ENCODE measurements at places on chromosomes 3 and 15.
A peak's percentile ranks its signal among the peaks of the same experiment; 100 is the strongest.

DNA sequence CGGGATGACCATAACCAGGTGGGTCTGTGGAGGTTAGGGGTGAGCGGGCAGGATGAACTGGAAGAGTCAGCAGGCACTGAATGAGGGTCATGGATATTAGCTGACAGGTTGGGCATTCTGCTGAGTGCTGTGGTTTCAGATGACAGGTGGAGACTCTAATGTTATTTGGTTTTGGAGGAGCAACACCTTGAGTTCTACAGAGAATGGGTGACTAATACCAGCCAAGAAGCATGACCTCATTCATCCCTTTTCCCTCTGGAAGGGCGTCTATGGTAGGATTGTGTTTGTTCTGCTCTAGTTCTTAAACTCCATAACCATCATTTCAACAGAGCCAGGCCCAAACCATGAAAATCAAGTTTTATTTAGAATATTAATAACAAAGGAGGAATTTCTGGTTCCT, 550.7 kb upstream of the LMCD1 start:
- no peak for DNase-seq

DNA sequence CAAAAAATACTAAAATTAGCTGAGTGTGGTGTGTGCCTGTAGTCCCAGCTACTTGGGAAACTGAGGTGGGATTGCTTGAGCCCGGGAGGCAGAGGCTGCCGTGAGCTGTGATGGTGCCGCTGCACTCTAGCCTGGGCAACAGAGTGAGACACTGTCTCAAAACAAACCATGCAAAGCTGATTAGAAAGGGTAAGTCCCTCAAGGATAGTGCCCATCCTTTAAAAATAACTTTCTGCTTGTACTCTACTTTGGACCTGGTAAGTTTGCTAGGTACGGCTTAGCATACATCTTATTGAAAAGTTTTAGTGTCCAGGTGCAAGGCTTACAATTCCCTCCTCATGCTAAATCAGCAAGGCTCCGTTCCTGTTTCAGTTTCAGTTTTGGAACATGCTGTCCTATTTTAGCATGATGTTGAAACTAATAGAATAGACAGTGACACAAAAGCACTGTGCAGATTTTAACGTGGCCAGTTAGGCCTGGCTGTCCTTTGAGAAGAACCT, 21.4 kb downstream of the FEM1B start:
- DNase-seq: no peak

DNA sequence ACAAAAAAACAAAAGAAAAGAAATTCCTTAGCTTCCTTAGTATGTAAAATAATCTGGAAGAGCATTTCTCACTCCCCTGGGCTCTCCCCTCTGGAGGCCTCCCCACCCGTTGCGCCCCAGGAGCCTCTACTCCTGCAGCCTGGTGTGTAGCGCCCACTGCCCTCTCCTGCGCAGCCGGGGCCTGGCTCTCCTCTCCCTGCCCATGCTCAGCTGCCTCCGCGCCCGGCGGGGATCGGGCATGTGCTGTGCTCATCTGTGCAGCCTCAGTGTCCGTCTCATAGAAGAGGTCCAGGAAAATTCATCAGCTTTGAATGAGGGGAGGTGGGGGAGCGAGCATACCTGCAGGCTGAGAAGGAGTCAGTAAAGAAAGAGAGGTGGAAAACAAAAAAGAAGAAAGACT, 203.9 kb downstream of the ATP10A start:
- no peak for DNase-seq

DNA sequence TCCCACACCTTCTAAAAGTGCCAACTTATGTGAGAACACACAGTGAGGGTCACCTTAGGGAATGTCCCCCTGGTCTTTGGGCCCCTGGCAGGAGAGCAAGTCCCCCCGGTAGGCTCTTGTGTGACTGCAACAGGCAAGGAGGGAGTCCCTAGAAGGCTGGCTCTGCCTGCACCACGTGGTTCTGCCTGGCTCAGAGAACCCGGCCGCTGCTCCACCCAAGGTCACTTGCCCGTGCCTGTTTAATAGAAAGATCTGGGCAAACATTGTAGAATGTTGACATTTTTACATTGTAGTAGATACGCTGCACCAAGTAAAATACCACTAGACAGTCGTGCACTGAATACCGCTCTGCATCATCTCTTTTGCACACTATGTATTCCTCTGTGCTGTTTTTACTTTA, 21.9 kb downstream of the GABRA5 start:
- no peak for DNase-seq

DNA sequence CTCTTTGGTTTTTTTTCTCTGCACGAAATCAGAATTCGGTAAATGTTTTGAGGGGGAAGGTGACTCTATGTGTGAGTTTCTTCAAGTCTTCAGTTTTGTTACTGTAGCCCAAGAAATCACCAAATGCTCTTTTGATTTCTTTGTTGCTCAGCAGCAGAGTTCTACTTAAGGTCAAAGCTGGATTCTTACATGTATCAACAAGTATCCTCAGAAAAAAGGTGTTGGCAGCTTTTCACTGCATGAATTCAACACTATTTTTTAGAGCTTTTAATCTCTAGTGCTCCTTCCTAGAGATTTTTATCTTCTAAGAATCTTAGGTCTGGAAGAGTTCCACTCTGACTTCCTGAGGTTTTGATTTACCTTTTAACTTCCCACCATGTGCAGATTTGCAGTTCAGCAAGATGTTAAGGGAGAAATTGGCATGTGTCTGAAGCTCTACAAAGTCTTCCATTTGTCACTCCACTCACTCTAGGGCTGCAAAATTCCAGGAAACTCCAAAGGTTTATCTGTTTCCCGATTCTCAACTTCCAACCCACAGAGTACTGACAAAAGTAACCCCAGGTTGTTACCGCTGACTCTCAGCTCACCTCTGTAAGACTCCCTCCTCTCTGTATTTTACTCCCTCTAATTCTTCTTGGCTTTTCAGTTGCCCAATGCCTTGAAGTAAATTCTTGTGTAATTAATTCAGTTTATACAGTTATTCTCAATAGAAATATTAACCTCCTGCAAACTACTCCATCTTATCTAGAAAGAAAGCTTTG, 13.3 kb upstream of the CD200 start:
- DNase-seq: no peak

GRCh38 chr3:65532215-65532614, 506.5 kb downstream of the MAGI1 start:
- DNase-seq: no peak

- no peak for DNase-seq
Measured at GRCh38 chr3:179624451-179624850, 19.9 kb downstream of the NDUFB5 start.

DNA sequence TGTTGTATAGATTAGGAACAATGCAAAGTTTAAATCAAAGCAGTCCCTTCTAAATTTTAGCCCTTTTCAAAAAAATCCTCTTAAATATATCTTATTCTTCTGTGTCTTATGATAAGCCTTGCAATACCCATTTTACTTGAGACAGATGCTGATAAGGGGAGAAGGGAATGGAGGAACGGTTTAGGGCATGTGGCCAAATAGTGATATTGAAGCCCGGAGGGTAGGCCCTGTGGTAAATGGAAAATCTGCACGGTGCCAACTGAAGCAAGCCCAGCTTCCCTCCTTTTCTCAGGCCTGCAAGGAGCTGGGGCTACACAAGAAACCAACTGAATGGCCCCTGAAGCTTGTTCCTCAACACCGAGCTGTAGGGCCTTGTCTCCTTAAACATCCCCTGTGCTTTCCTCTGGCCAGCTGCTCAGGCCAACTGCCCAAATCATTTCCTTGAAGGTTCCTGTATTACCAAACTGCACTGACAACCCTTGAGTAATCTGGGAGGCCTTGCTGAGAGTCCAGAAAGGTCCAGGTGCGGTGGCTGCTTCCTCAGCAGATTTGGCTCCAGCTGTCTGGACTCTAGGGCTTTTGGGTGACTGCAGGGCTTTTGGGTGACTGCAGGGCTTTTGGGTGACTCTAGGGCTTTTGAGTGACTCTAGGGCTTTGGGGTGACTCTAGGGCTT, 67.2 kb downstream of the NCEH1 start:
- no peak for DNase-seq

DNA sequence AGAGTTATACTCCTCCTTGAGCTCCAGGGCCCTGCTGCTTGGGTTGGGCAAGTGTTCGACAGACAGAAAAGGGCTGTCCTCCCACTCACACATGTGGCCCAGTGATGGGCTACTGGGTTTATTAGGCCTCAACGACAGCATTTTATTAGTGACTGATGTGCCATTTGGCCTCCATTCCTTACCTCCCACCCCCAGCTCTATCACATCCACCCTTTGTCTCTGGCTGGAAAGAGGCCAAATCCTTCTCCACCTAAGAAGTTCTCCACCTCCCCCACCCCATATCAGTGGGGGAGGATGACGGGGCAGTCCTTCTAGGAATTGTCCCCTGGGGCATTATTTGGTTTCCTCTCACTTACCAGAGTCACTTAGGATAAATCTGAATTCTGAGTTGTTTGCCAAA, 57.1 kb upstream of the WNT5A start:
- no peak for DNase-seq

- DNase-seq: peak; percentile 36
Measured at GRCh38 chr3:54837964-54838363, 89.9 kb downstream of the LRTM1 start.

- peak; percentile 22 for DNase-seq
Measured at GRCh38 chr15:85414037-85414436, 33.6 kb downstream of the AKAP13 start.

DNA sequence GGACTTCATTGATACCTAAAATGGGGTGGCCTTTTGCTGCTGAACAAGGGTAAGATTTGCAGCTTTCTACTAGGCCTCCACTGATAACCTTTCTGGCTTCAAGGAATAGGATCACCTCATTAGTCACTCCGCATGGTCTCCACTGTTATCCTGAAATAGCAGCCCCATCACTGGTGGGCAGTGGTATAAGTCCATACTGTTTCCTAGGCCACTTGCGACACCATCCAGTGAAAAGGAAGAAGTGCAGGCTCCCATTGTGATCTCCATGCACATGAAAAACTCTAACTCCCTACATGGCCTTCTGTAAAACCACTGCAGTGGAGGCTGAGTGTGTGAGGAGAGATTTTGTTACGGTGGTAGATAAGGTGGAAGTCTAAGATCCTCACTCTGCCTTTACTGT, 1455.9 kb downstream of the SI start:
- no peak for DNase-seq

GRCh38 chr3:45592405-45592804, 2.1 kb upstream of the LIMD1 start:
- no peak for DNase-seq

DNA sequence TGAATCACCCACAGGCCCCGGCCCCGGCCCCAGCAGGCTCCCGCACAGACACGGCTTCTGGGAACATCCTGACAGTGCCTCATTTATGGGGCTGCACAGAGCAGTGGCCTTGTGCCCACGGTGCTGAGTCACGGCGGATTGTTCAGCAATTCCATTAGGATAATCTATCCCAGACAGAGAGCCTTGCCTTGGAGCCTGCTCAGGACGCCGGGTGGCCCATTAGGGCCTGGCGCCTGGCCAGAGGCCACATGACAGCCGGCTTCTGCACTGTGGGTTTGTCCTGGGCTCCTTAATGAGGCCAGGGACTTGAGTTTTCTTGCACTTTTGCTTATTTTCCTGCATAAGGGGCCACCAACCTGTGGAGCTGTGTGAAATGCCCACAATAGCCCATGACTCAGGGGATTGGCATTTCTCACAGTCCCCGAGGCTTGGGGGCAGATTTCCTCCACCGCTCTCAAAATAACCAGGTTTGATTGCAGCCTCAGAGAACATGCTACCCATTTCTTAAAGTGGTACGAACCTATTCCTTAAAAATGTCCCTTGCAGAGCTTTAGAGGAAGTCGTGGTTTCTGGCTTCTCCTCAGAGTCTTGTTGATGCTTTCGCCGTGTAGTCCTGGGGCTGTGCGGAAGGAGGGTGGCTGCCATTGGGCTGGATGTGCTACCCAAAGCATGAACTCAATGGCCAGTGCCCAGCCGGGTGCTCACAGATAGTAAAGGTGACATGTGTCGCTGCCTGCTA, 19.0 kb downstream of the SYNM start:
- DNase-seq: peak; percentile 89

DNA sequence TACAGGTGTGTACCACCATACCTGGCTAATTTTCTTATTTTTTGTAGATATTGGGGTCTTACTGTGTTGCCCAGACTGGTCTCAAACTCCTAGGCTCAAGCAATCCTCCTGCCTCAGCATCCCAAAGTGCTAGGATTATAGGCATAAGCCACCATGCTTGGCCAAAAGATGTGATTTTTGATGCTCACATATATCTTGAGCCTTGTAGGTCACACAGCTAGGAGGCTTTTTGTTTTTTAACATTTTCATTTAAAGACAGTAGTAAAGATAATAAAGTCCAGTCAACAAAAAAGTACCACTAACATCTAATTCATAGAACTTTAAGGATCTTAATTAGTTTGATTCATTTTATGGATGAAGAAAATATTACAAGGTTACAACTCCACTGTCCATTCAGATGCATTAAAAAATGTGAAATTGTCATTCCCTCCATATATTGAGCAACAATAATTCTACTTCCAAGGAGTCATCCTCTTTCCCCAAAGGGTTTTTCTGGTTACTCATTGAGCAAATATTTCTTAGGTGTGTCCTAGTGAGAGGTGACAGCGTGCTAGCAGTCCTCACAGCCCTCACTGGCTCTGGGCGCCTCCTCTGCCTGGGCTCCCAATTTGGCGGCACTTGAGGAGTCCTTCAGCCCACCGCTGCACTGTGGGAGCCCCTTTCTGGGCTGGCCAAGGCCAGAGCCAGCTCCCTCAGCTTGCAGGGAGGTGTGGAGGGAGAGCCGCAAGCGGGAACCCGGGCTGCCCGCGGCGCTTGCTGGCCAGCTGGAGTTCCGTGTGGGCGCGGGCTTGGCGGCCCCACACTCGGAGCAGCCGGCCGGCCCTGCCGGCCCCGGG, 8.3 kb upstream of the TASOR start:
- peak; percentile 74 for DNase-seq

GRCh38 chr3:74539876-74540275, 74.6 kb downstream of the CNTN3 start:
- DNase-seq: no peak

DNA sequence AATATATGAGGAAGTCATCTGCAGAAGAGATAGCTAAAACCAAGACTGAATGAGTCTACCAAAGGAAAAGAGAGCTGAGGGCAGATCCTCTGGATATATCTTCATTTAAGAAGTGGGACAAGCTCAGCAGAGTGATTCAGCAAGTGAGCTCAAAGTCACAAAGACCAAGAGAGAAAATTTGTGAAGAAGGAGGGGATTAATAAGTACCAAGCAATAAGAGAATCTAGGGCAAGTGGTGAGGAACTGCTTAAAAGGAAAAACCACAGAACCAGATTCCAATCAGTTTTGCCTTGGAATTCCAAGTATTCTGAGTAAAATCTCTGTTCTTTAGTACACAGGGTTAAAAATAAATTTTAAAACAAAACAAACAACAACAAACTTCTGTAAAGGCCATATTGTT, 3.6 kb downstream of the EHHADH start:
- no peak for DNase-seq

Measured in SW480 (cell line).